GM12878 (cell line): ENCODE measurements at places on chromosomes 12 and 14. TPM values are rescaled to one million over a fixed set of nuclear protein-coding genes. Genes with fewer than 3 reads are reported as not detected.

DNA sequence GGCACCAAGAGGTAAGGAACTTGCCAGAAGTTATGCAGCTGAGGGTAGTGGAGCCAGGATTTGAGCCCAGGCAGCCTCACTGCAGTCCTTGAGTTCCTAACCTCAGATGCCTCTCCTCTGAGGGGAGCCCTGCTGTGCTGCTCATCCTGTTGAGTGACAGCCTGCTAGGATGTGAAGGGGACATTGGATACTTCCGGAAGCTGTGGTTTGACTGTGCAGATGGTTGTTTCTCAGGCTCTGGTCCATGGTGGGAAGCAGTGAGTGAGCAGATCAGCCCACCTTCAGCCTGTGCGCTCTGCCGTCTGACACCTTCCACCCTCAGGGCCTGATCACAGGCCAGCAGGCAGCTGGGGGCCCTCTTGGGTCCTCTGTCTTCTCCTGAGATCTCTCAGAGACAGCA lies 253.2 kb downstream of the CACNA1C start:
- DNase-seq: no peak

The HPD gene
- polyA plus RNA-seq: not detected in 2 replicates

DNA sequence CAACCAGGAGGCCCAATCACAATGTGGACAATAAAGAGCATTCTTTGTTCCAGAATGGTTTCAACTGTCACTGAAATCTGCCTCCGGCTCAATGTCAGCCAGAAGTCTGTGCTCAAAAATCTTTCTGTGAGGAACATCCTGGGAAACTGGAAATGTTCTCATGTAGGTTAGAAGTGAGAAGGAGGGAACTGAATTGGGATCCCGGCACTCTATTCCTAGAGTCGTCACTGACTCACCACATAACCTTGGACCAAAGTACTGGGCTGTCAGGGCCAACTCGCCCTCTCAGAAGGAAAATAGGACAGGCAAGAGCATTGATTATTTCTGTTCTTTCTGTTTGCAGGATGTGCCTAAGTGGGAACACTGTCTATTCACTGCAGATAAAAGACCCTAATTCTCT lies 57.6 kb downstream of the PRKAB1 start:
- DNase-seq: no peak

DNA sequence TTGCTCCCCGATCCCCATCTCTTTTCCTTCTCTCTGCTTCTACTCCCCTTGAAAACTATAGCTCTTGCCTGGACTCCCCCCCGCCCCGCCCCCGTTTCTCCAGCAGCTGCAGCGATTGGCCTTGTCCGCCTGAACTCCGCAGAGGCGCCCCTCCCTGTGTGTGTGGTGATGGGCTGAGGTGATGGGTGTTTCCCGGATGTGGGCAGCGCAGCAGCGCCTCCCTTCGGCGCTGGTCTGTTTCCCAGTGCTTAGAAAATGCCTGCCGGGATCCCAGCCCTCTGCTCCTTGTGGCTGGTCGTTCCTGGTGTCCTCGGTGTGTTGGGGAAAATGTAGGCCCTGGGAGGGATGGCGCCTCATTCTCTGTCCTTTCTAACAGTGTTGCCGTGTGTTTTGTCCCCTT lies 43.3 kb downstream of the GALNT8 start:
- DNase-seq: no peak

DNA sequence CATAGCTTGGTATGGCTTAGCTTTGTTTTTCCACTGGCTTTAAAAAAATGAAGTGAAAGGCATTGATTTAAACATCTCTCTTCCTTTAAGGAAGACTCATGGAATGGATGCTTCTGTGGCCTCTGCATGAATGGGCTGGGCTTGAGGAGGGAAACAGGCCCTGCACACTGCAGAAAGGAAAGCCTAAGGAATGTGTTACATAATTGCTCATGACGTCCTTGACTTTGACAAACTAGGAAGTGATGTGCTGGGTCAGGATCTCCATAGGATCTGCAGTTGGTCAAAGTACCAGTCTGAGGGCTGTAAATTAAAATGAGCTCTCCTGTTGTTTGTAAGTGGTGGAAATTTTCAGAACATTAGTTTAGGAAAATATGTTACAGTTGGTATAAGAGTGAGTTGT lies 12.7 kb downstream of the SAMD4A start:
- DNase-seq: no peak

DNA sequence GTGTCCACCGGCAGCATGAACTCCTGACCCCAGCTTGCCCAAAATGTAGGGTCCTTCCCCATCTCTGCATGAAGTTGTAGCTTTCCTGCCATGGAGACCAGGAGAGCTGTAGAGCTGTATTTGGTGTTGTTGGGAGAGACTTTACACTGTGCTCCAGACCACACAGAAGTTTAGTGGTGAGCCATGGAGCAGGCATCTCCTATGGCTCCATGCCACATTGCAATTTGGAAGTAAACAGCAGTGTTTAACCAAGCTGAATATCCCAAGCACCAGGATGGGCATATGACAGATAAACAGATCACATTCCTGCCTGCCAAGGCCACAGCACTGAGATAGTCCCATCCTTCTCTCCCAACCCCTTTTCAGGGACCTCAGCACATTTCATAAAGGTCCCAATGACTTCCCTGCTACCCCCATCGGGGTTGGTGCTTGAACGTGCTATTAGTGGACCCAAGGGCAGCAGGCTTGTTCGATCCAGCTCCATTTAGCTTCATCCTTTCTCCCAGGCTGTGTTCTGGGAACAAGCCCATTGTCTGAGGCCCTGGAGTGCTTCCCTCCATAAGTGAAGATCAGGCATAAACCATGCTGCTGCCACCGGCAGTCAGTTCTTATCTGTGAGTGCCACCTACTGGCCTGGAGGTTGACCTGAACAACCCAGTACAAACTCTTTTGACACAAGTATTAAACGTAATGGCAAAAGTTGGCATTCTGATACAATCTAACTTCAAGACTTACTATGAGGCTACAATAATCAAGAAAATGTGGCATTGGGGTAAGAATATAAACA lies 172.3 kb upstream of the ATXN7L3B start:
- no peak for DNase-seq

GRCh38 chr12:7884689-7885088 lies 12.0 kb upstream of the SLC2A14 start:
- DNase-seq: no peak
